ENCODE measurements at places on chromosomes 11 and 22. TPM values are rescaled to one million over a fixed set of nuclear protein-coding genes. Genes with fewer than 3 reads are reported as not detected.

GRCh38 chr11:19426756-19427403 lies 186.1 kb upstream of the E2F8 start:
- no peak for DNase-seq

DNA sequence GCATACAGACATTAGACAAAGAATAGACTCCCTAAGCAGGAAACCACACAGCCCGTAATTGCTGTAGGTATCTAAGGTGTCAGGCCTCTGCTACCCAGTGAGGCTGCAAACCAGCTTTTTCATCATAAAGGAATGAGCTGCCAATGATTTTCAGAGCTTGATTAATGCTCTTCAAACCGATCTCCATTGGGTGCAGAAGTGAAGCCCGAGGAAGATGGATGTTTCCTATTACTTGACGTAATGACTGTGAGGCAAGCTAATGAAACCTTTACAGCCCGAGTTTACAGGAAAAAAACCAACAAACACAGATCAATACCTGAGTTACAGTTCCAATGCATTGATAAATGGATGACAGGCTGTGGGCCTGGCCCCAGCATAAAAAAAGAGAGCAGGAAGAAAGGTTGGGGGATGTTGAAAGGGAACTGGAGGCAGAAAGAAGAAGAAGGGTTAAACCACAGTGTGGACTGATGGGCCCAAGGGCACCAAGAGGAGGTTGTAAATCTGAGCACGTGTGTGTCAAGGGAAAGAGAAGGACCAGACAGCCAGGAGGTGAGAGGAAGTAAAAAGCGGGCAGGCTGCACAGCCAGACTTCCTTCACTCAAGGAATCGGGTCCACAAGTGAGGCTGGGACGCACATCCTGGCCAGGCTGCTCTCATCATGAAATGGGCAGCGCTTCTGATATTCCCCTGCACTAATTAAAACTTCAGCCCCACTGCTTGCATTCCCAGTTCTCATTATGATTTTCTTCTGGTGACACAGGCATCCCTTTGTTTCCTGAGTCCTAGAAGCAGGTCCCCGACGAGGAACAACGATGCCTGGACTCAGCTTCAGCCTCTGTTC lies 70.6 kb upstream of the NTM start:
- no peak for DNase-seq

DNA sequence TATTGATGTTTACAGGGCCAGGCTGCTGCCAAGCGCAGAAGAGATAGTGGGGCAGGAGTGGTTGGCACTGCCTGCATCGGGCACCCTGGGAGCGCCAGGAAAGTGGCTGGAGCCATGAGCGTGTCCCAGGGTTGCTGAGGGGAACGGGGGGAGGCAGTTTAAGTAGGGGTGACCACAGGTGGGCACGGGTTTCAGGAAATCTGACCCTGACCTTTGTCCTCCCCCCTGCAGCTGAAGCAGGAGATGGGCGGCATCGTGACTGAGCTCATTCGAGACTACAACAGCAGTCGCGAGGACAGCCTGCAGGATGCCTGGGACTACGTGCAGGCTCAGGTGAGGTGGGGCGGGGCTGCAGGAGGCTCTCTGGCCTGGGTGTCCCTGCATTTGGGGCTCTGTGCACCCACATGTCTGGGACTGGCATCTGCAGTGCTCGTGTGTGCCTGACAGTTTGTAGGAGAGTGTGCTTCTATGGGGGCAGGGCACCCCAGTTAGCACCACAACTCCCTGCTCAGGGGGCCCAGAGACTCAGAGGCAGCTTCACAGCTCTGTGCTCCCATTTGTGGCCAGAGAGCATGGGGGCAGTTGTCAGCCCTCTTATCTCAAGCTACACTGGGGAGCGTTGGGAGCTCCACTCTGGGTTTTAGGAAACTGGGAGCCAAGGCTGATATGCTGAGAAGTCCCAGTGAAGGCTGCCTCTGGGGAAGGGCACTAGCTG lies 49.7 kb downstream of the CD82 start:
- DNase-seq: peak; percentile 46

DNA sequence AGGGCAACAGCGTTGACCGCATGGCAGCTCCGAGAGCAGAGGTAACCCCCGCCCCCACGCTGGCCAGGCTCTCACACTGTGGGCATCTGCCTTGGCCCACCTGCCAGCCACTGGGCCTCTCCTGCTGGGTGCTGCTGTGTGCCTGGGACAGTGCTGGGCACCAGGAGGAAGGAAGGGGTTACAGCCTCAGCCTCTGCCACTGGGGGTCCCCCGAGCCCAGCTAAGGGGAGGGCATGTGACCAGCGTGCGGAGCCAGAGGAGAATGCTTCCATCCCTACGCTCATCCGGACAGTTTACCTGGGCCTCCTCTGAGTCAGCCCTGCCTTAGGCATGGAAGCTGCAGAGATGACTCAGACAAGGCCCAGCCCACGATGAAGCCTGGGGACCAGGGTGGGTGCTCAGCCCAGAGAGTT lies 10.9 kb downstream of the NCF4 start:
- no peak for DNase-seq

GRCh38 chr11:22828373-22828772 lies 1.2 kb downstream of the SVIP start:
- DNase-seq: no peak

GRCh38 chr11:87722756-87723565 lies 452.3 kb downstream of the RAB38 start:
- no peak for DNase-seq

- no peak for DNase-seq
Measured at GRCh38 chr22:32754413-32755041, 47.0 kb upstream of the TIMP3 start.

GRCh38 chr11:82546661-82547557 lies 186.8 kb downstream of the FAM181B start:
- DNase-seq: no peak

GRCh38 chr11:84021291-84021690 lies 735.1 kb upstream of the CCDC90B start:
- DNase-seq: no peak

DNA sequence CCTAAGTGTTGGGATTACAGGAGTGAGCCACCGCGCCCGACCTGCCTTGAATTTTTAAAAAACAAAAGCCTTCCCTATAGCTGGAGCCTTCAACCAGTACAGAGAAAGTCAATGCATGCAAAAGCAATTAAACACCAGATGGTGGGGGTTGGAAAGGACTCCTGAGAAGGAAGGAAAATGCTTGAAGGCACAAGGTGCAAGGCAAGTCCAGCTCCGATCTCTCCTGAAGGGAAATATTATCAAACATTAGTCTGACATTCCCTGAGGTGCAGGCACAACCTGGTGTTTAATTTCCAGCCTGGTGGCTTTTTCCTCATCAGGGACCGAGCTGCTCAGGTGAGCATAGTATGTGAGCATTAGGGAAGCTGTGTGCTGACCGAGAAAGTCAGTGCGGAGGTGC lies 12.9 kb upstream of the RAPSN start:
- DNase-seq: no peak

DNA sequence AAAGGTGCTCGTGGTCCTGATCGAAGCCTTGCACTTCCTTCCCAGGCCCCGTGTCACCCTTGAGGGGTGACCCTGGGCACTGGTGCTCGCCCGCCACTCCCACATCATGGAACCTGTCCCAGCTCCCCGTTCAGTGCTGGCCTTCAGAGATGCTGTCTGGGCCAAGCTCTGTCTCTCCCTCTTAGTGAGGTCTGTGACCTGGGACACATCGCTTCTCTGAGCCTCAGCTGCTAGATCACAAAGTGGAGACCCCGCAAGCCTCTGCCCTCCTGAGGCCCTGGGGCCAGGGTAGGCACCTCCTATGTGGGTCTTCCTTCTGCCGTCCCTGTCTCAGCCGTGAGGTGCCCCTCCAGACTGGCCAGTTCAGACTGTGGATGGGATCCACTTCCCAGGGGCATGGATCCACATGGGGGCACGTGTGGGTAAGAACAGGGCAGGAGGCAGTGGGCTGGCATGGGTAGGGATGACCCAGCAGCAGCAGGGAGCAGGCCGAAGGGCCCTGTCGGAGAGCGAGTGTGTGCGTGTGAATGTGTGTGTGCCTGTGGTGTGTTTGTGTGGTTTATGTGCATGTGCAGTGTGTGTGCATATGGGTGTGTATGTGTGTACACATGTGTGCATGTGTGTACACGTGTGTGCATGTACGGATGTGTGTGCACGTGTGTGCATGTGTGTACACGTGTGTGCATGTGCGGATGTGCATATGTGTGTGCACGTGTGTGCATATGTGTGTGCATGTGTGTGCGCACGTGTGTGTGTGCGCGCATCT lies 1073.7 kb downstream of the BRD1 start:
- DNase-seq: peak; percentile 65

The PRDM11 gene
- total RNA-seq: 20.7 TPM

The CEP126 gene
- 1.5 TPM for total RNA-seq

The GGT1 gene
- total RNA-seq: 2.0 TPM

The TEF gene
- 14.0 TPM for total RNA-seq

The SCGB1D2 gene
- not detected for total RNA-seq
